ENCODE measurements at places on chromosomes 3 and 15.

GRCh38 chr3:22971497-22971896 is 231.6 kb upstream of the UBE2E2 start:
- no peak for DNase-seq

DNA sequence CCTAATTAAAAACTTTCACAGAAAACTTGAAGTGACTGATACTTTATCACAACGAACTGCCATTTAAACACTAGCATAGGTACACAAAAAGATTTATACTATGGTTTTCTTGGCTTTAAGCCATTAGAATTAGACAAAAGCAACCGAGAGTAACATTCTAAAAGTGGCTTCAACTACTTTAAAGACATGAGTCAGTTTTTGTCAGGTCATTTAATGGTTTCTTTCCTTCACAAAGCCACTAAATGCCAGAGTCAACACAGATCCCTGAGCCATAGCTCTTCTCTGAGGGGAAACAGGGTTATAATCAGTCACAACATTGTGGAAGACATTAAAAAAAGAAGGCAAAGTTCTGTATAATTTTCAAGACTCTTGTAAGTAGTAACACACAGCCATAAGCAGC is 54.6 kb downstream of the CAPN3 start:
- DNase-seq, result no peak

- DNase-seq, result no peak
These were observed 171.9 kb upstream of the CADPS start for GRCh38 chr3:63047068-63047467.

GRCh38 chr3:161284989-161285388 is 63.9 kb downstream of the NMD3 start:
- DNase-seq, result no peak

- DNase-seq, result no peak
These were observed 12.7 kb upstream of the SNTN start for GRCh38 chr3:63639806-63640205.

DNA sequence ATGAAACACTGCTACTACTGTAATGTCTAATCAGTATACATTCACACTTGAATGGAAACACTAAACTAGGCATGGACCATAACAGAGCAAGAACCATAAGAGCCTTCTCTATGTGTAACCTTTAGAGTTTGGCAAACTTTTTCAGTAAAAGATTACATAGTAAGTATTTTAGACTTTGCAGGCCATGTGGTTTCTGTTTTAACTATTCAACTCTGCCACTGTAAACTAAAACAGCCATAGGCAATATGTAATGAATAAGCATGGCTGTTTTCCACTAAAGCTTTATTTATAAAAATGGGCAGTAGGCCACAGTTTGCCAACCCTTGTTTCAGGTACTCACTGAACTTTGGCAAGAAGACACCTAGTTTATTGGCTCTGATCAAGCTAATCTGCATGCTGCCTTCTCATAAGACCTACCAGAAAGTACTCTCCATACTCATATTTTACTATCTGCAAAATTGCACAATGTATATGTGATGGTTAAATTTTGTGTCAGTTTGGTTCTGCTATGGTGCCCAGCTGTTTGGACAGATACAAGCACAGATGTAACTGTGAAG is 46.0 kb downstream of the UACA start:
- no peak for DNase-seq

- DNase-seq, result peak; percentile 88
These were observed 274.6 kb upstream of the ROPN1 start for GRCh38 chr3:124266487-124266886.

- no peak for DNase-seq
These were observed 80.6 kb downstream of the LSM3 start for GRCh38 chr3:14258906-14259904.

DNA sequence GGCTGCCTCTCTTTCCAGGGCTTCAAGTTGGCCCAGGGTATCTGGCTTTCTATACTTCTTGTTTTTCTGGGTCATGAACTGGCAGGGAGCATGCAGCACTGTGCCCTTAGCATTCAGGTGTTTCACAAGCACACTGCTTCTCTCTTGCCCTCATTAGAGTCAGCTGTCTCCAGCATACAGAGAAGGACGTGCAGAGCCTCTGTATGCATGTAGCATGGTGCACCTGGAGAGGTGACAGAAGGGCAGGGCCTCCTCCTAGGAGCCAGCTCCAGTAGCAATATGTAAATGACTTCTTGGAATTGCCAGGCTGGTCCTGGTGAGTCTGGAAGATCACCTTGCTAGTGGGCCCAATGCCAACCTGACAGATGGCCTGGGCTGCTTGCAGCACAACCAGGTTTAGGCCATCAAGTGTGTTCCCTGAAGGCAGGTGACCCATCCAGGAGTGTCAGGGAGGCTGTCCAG is 44.8 kb upstream of the ATP2C1 start:
- DNase-seq, result no peak

- DNase-seq, result peak; percentile 92
These were observed 11.4 kb upstream of the CSPG4 start for GRCh38 chr15:75723847-75724660.

Data from islet precursor cell (in vitro differentiated cells).